ENCODE measurements at places on chromosomes 5 and 9.

DNA sequence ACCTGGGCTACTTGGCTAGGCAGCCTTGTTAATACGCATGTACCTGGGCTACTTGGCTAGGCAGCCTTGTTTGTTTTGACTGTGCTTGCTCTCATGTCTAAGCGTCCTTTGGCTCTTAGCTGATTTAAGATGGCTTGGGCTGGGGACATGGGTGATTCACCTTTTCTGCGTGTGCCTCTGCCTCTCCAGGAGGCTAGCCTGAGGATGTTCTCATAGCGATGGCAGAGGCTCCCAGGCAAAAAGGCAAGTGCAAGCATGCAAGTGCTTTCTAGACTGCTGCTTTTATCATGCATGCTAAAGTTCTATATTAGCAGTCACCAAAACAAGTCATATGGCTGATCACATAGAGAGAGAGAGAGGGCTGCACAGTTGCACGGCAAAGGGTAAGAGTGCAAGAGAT lies 300.5 kb downstream of the IRX1 start:
- no peak for DNase-seq

- no peak for DNase-seq
Measured at GRCh38 chr9:129140397-129141065, 29.3 kb downstream of the PTPA start.

DNA sequence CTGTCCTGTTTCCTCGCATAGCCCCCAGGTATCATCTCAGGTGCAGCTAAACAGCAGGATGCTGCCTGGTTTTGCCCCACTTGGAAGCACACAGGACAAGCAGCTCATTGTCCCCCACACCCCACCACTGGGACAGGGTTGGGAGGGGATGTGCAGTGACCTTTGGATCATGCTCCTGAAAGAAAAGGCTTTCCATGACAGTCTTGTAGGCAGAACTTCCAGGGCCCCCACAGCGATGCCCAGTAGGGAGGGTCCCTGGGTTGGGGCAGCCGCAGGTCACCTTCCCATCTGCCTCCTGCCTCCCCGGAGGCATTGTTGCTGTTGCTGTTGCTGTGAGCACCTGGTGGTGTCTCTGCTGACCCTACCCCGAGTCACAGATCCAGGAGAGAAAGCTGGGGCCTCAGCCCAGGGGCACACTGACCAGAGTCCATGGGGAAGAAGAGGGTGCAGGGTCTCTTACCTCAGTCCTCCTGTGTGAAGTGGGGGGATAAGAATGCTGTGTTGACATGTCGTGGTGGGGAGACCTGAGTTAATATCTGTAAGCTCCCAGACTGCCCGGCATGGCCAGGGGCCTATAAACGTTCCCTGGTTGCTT lies 8.5 kb downstream of the CEP72 start:
- no peak for DNase-seq

DNA sequence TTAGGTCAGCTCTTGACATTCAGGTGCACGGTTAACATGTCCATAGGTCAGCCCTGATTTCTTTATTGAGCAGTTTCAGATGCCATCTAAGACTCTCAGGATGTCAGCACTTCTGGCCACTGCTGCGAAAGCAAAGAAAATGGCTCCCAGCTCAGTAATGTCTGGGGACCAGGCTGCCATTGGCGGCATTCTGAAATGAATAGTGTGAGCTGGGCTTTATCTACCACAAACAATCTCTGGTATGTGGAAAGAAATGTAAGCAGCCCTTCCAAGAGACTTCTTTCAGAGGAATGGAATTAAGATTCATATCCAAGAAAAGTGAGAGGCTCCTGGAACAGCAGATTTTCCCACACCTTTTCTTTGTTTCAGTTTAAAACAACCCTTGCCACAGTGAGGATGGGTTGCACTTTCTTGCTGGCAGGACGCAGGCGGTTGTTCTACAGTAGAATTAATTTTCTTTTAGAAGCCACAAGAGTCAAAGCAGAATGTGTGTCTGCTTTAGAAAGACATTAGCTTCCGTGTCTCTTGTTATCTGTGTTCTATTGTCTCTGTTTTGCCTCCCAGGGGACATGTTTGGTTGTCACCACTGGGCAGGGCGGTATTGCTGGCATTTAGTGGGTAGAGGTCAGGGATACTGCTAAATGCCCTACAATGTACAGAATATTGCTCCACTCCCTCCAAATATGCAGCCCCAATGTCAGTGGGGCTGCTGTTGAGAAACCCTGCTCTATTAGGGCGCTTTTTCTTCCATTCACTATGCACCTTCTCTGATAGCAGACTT lies 149.9 kb upstream of the ANKH start:
- no peak for DNase-seq

GRCh38 chr5:181261320-181262049 lies 542 bp upstream of the TRIM52 start:
- no peak for DNase-seq

DNA sequence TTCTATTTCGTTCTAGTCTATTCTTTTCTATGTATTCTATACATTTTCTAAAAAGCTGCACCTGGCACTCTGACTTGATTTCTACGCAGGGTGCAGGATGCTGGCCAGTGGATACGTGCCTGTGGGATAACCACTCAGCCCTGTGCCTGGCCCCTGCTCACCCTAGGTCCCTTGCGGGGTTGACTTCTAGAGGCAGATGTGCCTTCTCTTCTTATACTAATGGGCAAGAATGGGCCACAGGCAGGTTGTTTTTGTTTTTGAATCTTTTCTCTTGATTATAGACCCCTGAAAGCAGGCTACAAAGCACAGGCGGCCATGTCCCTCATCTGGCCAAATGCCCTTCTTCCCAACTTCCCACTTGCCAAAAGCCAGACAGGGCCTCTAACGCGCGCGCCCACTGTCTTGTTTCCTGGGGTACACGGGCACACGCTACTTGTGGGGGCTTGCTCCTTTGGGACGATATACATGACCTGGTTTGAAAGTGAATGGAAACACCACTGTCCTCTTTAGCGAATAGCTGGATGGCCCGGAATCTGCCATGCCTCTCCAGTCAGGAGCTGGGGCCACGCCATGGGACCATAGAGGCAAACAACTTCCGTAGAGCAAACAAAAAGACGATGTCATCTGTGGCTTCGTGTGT lies 162.7 kb upstream of the IRX2 start:
- no peak for DNase-seq

DNA sequence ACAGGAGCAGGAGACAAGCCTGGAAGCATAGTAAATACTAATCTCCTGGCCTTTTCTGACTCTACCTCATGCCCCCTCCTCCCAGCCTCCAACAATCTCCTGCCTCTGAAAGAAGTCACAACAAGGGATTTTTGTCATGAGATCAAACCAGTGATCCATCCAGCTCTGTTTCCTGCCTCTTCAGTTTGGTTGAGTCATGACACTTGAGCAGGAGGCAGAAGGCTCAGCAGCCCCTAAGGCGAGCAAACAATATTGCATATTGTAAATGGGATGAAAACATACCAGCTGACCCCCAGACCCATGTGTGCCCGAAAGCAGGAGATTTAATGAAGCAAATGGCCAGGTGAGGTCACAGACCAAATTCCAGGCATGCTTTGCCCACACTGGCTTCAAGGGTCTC lies 272.8 kb downstream of the GAS1 start:
- DNase-seq, result no peak

- no peak for DNase-seq
Measured at GRCh38 chr5:99025298-99026045, 96.7 kb upstream of the CHD1 start.

DNA sequence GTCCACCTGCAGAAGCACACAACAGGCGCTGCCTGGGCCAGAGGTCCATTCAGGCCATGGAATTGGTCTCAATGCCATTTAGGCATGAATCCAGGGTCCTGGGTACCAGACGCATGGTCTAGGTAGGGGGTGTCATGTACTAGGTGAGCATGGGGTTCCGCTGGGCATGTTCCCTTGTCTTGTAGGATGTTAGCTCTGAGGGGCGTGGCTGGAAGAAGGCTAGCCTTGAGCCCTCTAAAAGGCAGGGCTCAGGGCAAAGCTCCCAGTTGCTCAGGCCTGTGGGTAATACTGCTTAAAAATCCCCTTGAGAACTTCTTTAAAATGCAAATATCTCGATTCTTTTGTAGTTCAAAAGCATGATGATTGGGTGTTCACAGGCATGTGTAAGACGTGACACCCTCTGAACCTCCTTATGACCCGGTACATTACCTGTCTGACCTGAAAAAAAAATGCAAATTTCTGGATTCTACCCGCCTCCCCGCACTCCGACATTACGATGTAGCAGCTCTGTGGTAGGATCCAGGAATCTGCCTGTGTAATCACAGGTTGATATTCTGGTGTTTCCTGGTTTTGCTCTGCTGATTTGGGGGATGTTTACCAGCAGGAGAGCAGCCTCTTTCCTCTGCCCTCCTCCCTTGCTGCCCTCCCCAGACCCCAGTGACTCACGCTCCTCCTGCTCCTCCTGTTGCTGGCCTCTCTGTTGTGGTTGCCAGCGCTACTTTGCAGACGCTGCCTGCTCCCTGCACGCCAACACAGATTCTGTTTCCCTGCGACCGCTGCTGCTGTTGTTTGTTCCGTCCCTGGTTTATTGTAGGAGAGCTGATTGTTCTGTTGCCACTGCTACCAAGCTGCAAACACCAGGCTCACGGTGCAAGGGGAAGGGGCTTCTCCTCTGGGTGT lies 5.7 kb downstream of the TMC1 start:
- DNase-seq, result peak; percentile 28

DNA sequence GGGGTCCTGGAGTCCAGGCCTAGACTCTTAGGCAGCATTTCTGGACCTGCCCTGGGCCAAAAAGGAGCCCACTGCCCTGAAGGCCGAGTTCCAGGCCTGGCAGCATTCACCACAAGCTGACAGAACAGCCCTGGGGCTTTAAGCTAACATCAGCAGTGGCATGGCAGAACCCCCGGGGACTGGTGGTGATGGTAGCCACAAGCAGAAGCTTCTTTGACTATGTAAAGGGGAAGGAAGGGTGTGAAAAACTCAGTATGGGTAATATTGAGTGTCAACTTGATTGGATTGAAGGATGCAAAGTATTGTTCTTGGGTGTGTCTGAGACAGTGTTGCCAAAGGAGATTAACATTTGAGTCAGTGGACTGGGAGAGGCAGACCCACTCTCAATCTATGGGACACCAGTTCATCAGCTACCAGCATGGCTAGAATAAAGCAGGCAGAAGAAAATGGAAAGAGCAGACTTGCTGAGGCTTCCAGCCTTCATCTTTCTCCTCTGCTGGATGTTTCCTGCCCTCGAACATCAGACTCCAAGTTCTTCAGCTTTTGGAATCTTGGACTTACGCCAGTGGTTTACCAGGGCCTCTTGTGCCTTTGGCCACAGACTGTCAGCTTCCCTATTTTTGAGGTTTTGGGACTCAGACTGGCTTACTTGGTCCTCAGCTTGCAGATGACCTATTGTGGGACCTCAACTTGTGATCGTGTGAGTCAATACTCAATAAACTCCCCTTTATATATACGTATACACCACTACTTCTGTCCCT lies 661.0 kb upstream of the C9orf72 start:
- no peak for DNase-seq

DNA sequence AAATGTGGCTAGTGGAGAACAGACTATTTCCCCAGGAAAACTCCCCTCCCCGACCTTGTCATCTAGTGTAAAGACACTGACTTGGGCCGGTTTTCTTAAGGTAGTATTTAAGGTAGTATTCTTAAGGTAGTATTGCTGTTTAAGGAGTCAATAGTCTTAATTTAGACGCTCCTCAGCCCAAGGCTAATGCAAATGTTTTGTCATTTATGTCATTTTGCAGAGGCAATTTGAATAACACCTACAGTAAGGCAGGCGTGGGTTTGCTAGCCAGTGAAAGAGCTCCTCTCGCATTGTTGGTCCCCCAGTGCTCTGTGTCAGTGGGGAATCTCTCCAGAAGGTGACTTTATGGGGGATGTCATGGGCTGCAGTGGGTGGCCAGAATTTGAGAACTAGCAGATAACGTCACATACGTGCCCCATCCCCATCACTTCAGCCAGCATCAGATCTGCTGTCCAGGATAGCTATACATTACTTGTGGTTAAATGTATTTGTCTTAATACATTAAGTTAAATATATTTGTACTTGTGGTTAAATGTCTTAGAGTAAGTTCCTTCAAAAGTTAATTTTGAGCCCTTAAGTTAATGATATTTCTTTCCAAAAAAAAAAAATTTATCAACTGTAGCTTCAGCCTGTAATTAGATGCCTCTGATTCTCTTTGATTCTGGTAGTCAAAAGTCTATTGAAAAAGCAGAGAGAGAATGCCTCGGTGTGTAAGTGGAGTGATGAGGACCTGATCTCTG lies 2.6 kb downstream of the PPP1R26 start:
- DNase-seq, result no peak

DNA sequence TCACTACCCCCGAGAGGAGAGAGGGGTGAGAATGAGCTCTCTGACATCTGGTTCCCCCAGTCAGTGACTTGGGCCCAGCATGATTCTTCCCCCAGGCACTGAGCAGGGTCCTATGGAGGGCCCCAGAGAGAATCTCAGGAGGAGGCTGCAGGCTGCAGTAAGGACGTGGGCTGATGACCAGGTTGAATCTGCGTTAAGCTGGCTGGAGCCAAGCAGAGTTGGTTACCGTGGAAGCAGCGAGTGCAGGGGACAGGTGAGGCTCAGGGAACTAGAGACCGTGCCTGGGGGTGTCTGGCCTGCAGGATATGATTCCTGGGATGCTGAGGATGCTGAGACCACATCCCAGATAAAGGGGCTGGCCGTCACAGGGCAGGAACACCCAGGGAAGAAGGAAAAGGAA lies 314.3 kb upstream of the IRX1 start:
- no peak for DNase-seq

- no peak for DNase-seq
Measured at GRCh38 chr5:158922816-158923215, 176.9 kb downstream of the EBF1 start.

DNA sequence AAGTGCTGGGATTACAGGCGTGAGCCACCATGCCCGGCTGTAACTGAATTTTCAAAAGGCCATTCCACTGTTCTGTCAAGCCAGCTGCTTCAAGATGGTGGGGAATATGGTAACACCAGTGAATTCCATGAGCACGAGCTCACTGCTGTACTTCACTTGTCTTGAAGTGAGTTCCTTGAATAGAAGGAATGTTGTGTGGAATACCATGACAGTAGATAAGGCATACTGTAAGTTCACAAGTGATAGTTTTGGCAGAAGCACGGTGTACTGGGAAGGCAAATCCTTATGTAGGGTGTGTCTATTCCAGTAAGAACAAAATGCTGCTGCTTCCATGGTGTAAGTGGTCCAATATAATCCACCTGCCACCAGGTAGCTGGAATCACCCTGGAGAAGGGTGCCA lies 6.6 kb upstream of the PRXL2C start:
- no peak for DNase-seq

- DNase-seq, result peak; percentile 90
Measured at GRCh38 chr9:114347675-114348074, 18.0 kb downstream of the ORM2 start.

GRCh38 chr5:149778303-149779123 lies 48.4 kb downstream of the PPARGC1B start:
- DNase-seq, result no peak

- no peak for DNase-seq
Measured at GRCh38 chr5:74538206-74538661, 102.3 kb downstream of the ENC1 start.

- no peak for DNase-seq
Measured at GRCh38 chr5:56319526-56320181, 86.5 kb upstream of the ANKRD55 start.

- peak; percentile 13 for DNase-seq
Measured at GRCh38 chr5:180090769-180091546, 19.4 kb upstream of the RNF130 start.

Measured in nucleus accumbens (tissue), 56 donors.